ENCODE measurements at places on chromosomes 5 and 9.

DNA sequence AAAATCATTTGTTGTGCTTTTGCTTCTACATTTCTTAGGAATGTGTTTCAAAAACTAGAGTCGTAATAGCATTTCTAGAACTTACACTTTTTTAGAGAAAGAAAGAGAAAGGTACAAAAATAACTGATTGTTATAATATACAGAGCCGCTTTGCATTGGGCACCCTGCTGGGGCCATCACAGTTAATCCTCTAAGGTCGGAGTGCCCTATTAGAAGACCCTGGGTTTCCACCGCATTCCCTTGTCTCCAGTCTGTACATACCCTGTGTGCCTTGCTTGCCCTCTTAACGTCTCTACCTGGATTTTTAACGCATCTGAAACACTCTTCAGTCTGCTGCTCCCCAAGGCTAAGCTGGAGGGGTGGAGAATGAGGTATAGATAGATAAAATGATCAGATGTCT is 1.3 kb downstream of the MARVELD2 start:
- DNase-seq, result no peak

GRCh38 chr5:175230299-175230698 is 213.7 kb downstream of the DRD1 start:
- no peak for DNase-seq

DNA sequence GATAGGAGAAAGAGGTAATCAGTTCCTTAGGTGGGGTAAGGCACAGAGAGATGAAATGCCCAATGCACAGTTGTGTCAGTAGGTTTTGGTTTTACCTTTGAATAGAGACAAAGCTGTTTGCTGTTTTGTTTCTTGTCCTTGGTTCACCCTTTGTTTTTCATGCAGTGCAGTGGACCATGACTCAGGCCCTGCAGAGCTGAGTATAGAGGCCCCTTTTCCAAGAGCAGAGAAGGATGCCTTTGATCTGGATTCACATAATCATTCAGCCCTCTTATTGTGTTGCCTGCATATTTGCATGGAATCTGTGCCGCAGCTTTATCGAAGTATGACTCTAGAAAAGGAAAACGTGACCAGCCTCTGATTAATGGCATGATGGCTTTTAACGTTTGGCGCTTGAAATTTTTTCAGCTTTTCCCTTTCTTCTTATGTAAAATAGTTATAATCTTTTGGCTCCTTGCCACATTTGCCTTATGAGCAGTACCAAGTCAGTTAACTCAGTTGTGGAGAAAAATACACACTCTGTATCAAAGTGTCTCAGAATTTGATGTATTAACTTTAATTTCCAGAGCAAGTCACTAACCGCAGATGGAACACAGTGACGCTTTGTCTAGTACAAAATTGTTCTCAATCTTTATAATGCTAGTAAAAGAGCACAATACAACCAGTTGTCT is 197.6 kb downstream of the KDM4C start:
- no peak for DNase-seq

DNA sequence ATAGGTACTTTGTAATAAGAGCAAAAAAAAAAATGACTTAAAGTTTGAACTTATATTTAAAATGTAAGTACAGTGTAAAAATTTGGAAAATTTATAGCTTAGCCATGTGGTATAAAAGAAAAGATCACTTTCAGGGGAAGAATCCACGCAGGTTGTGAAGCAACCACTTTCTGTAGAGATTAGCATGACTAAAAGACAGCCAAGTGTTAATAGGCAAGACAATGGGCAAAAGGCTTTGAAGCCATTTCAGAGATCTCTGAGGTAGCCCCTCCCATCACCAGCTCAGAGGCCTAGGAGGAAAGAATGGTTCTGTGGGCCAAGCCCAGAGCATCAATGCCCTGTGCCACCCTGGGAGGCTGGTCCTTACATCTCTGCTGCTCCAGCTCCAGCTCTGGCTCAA is 346.3 kb upstream of the CHD1 start:
- DNase-seq, result no peak

- no peak for DNase-seq
Observed at GRCh38 chr5:53114988-53115387, 5.4 kb upstream of the MOCS2 start.

DNA sequence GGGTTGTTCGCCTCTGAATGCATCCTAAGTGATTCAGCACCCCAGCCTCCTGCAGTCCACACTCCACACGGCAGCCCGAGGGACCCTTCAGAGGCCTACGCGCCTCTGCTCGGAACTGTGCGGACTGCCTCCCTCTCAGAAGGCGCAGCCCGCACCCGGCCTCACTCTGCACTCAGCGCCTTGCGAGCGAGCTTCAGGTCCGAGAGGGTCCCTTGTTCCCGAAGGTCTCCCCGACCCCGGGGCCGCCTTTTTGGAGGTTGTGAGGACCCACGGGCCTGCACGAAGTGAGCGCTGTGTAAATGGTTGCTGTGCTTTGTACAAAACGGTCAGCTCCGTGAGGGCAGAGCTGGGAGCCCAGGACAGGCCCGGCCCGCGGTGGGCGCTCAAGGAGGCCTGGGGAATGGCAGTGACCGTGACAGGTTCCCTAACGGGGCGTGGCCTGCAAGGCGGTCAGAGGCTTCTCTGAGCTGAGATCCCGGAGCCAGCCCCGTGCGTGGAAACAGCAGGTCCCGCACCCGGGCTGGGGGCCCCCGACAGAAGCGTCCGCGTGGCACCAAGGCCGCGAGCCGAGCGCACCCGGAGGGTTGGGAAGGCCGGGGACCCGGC is 698 bp upstream of the CACNA1B start:
- no peak for DNase-seq

DNA sequence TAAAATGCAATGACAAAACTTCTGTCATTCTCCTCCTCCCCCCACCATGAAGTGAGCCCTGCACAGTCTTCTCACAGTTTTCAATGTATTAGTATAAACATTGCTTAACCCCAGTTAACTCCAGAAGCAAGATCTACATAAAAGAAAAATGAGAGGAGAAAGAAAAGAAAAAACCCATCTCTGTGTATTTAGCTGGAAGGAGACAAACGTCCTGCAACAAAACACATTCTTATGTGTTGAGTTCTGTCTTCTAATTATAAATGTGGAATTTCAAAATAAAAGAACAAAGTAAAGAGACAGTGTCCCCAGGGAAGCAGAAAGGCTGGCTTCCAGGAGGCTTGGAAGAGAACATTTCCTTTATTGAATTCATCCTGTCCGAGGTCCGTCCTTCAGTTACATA is 491.9 kb upstream of the TUSC1 start:
- no peak for DNase-seq

DNA sequence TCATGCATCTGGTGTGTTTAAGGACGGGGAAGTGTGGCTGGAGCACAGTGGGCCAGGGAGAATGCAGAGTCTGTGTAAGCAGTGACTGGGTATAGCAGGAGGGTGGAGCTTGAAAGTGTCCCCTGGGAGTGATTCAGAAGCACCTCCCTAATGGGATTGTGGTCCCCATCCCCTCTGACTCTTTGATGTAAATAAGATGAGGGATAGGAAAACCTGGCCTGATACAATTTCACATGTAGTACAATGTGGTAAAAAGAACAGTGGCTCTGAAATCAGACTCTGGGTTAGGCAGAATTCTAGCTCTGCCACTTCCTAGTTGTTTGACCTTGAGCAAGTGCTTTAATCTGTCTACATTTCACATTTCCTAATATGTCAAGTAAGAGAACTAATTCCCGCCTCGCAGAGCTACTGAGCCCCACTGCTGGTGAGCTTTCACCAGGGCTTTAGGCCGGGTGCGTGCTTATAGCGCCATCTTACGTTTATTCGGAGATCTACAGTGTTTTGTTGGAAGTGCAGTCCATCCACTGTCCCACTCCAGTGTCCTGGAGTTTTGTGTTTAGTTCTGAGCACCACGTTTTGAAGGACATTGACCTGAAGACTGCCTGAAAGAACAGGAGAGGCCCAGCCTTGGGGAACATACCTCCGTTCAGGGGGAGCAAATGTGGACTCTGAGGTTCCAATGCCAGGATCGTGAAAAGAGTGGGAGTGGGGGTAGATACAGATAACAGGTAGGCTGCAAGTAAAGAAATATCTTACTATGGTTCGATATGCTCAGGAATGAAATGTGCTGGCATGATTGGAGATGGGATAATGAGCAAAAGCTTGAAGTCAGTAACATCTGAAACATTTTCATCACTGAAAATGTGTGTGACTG is 51.2 kb upstream of the TESK1 start:
- DNase-seq, result no peak

All from activated CD8-positive, alpha-beta memory T cell treated with anti-CD3 and anti-CD28 coated beads for 48 hours (primary cell).